Occipital lobe (tissue), 3 donors: ENCODE measurements at places on chromosomes 1 and 21. TPM values are rescaled to one million over a fixed set of nuclear protein-coding genes. Genes with fewer than 3 reads are reported as not detected.

The SLC30A2 gene
- not detected for total RNA-seq

The ZNF326 gene
- 34.0 TPM for total RNA-seq

DNA sequence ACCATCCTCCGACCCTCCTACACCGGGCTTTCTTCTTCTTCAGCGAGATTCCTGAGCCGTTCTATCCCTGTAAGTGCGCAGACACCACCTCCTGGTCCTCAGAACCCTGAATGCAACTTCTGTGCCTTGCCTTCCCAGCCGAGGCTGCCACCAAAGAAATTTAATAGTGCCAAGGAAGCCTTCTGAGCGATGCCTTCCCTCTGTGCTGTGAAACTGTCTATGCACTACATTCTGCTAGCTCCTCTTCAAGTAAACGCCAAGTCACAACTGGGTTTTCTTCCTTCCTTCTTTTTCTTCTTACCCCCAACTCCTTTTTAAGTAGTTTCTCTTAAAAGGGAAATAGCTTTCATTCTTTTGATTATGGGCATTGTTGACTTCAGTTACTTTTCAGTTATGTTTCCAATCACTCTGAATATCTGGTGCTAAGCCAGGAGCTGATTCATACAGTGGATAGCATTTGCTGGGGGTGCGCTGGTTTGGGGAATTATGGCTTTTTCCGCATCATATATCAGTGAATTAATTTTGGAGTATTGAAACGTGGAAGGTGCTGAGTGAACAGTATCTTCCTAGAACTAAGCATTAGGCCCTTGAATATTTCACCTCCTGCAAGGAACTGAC lies 38.6 kb upstream of the GPR88 start:
- no peak for DNase-seq

DNA sequence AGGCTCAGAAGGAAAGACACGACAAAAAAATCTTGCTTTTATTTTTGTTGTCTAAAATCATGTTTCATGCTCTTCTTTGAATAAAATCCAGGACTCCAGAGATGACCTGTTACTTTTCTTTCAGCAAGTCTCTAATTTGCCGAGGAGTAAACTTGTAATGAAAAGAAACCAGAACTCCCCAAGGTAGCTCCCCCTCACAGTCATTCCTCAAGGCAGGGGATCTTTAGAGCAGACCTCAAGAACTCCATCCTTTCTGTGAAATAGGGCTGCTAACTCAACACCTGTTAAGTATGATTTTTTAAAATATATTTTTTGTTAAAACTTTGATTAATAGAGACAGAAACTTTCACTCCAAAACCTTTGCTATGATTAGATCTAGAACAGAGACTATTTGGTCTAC lies 82.7 kb upstream of the ABCD3 start:
- no peak for DNase-seq

The MXRA8 gene
- total RNA-seq, result 11.5 TPM

- no peak for DNase-seq
Observed at GRCh38 chr1:84834419-84835064, 58.5 kb downstream of the LPAR3 start.

The ZBTB8B gene
- total RNA-seq, result 14.0 TPM

GRCh38 chr1:46582972-46583371 lies 21.1 kb downstream of the MKNK1 start:
- DNase-seq, result no peak

GRCh38 chr1:15916916-15917315 lies 59.0 kb downstream of the ZBTB17 start:
- DNase-seq, result no peak

The TAS1R1 gene
- total RNA-seq, result not detected

The ALG14 gene
- 4.1 TPM for total RNA-seq

GRCh38 chr1:119081700-119082099 lies 58.8 kb downstream of the WARS2 start:
- no peak for DNase-seq

GRCh38 chr1:231170875-231171274 lies 9.0 kb downstream of the TRIM67 start:
- no peak for DNase-seq

DNA sequence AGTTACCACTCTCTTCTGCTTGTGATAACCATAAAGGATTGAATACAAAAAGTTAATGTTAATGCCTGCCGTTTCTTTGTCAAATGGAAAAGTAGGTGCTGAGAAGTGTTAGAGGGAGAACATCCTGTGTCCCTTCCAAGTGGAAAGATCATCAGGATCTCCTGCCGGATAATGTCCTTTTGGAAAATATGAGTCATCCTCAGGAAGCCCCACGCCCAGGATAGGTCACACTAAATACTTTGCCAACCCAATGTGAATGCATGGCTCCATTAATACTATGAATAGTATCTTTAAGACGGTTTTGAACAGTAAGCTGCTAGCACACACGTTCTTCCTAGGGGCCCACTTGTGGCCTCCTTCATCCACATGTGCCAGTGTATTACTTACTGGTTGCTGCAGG lies 279.5 kb downstream of the ZNF326 start:
- DNase-seq, result no peak

DNA sequence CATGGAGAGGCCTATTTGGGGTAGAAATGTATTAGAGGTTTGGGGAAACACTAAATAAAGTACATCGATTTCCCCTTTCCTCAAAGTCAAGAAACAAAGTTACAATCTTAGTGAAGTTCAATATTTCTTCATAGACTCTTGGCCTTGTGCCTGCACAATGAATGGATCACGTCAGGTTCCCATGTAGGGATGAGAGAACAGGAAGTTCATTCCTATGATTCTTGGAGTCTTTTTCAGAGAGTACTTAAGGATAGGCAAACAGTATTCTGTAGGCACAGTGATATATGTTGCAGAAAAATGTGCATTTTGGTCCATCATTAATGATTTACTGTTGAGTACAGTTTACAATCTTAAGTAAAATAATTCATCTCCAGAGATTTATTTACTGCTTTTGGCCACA lies 275.5 kb downstream of the RGS7 start:
- no peak for DNase-seq

DNA sequence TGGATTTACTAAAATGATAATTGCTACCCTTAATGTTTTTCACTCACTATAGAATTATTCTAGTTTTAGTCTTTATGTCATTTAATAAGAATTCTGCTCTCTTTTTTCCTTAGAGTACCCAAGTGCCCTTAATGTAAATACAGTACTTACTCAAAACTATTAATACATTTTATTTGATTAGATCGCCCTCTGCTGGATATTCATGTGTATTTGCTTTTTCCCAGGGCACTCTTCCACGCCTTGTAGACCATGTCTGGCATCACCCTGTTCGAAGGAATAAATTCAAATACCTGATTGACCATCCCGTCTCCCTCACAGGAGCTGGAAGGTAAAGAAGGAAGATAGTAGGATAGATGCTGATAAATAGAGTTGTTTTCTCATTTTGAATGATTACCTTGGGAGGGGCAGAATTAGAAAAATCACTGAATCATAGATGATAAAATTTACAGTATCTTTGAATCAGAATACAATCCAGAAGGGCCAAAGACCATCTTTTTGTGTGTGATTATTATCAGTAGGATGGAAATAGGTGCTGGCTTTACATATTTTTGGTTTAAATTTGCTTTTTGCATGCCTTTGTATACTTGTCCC lies 4.1 kb downstream of the AXDND1 start:
- no peak for DNase-seq

The KRTAP12-2 gene
- total RNA-seq, result not detected

The AK5 gene
- total RNA-seq, result 27.8 TPM

DNA sequence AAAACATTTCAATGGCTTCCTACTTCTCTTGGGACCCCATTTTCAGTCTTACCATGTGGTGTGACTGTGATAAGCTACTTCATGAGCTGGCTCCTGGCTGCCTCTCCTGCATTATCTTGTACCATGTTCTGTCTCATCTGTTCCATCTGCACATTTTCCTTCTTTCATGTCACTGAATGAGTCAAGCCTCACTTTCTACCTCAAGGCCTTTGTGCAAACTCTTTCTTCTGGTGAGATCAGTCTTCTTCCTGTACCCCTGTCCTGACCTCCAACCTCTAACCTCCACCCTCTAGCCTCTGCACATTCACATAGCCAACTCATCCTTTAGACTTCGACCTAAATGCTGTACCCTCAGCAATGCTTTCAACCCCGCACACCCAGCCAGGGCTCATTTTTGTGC lies 9.6 kb upstream of the FAM78B start:
- no peak for DNase-seq

The CCDC190 gene
- total RNA-seq, result 0.31 TPM

DNA sequence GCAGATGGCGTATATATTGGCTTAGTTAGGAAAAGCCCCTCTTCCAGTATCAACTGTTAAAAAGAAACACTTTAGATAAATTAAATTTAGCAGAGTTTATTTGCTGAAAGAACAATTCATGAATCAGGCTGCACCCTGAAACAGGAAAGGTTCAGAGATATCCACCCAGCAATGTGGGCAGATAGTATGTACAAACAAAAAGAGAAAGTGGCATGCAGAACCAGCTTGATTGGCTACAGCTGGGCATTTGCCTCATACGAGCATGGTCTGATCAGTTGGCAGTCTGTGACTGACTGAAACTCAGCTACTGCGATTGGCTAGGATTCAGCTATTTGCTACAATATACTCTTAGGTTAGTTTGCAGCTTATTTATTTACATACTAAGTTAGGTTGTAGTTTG lies 98.2 kb downstream of the ZC3H11B start:
- DNase-seq, result no peak

- DNase-seq, result no peak
Observed at GRCh38 chr1:230717251-230717650, 3.3 kb upstream of the AGT start.

DNA sequence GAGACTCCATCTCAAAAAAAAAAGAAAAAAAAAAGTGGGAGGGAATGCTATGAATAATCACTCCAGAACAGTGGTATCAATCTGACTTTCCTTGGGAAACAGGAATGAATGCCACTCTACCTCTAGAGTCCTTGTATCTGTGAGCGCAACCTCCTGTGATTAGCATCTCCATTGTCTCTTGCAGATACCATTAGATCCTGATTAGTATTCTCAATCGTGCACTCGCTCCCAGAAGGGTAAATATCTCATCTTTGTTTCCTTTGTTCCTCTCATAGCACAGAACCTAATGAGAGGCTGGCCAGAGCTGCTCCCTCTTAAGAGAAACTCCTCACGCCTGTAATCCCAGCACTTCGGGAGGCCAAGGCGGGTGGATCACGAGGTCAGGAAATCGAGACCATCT lies 184.4 kb upstream of the KCNK2 start:
- DNase-seq, result no peak

The C1orf87 gene
- 0.31 TPM for total RNA-seq

The GLIS1 gene
- not detected for total RNA-seq

DNA sequence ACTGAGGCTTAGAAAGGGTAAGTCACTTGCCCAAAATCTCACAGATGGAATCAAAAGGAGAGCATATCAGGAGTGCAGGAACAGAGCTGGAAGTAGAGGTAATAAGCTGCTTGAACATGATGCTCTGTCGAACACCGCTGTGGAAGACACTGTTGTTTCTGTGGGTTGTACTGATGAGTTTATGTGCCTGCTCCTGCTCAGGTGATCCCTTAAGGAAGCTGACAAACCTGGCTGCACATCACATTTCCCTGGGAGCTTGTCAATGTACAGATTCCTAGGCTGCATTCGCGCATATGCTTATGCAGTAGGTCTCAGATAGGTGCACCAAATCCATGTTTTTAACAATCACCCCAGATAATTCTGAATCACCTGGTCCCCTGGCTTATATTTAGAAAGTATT lies 79.7 kb downstream of the ZNF326 start:
- DNase-seq, result no peak

The ERICH3 gene
- total RNA-seq, result 16.7 TPM

The DTL gene
- total RNA-seq, result 2.7 TPM

The PLK3 gene
- total RNA-seq, result 10.0 TPM

The CYP4Z1 gene
- 0.47 TPM for total RNA-seq

The ZFP69B gene
- total RNA-seq, result 22.0 TPM

DNA sequence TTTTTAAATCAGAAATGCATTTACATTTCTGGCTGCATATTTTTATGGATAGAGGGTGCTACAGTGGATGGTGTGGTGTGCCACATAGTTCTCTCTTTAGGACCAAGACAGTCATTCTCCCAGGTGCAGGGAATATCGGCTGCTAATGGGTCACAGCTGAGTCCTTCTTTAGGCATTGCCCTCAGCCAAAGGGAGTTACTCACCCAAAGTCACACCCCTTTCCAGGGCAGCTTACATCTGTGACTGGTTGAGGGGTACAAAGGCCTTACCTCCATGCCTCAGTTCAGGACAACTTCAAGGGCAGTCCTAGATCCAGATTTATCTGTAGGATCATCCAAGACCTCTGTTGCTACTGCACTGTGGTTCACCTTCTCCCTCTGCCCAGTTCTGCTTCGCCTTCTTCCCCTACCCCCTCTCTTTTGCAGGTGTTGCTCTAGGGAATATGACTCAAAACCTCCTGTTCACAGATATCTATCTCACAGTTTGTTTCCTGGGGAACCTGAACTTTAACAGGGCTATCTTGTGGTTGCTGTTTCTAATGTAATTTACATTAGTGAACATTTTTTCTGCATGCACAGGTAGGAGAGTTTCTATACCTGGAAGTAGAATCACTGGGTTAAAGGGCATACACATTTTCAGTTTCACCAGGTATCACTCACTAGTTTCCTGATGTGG lies 413.9 kb downstream of the RPS6KC1 start:
- DNase-seq, result no peak

The OR2L3 gene
- 1.2 TPM for total RNA-seq

GRCh38 chr1:2891923-2892448 lies 90.5 kb upstream of the TTC34 start:
- no peak for DNase-seq

DNA sequence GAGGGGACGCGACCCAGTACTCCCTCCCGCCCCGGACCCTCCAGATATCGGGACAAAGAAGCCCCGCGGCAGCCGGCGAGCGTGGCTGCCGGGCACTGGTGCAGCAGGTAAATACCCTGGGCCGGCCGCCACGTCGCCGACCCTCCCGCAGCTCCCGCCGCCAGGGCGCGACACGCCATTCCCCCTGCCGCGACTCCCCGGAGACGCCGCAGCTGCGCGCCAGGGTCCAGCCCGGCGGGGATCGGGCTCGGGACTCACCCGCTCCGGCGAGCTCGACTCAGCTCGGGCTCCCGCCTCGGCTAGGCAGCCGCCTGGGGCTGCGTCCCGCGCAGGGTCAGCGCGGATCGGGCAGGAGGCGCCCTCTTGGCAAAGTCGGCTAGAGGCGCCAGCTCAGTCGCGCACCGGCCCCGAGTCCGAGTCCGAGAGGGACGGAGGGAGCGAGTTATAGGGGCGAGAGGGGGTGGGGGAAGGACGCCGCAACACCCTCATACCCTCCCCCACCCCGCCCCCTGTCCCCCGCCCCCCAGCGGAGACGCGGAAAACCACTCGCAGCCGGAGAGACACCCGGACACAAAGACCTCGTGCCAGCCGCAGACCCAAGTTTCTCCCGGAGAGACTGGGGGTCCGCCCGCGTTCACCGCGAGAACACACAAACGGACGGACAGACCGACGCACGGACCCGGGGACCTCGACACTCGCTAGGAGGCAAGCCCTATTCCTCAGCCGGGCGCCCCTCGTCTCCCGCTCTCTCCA lies 985 bp downstream of the SYT6 start:
- no peak for DNase-seq

The CELA3B gene
- not detected for total RNA-seq
